ENCODE measurements at places on chromosomes 5 and 9. TPM values are rescaled to one million over a fixed set of nuclear protein-coding genes. Genes with fewer than 3 reads are reported as not detected.

- DNase-seq, result no peak
These were observed 23.5 kb upstream of the CARTPT start for GRCh38 chr5:71695595-71695994.

LECT2 gene
- not detected for polyA plus RNA-seq

DNA sequence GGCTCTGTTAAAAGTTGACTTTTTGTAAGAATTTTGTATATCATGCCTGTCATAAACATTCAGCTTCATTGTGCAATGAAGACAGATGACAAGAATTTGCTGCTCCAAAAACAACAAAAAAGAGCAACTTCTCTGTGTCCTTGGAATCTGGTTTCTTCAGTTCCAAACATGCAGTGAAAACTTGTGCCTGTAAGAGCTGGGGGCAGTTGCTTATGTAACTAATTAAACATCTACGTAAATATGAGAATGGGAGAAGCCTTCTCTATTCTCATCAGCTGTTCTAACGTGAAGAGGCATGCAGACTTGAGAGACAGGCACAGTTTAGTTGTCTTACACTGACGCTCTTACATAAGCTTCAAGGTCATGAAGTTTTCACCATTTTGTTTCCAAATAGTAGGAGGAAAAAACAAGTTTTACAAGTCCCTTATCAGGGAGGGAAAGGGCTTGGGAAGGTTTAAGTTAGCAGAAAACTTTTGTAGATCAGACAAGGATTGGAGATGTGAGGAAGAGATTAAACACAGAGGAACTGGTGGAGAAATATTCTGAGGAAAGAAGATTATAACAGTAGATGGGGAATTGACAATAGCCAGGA, 170.4 kb downstream of the RFK start:
- no peak for DNase-seq

GRCh38 chr5:153969563-153969895, 69.2 kb downstream of the FAM114A2 start:
- DNase-seq, result no peak

- no peak for DNase-seq
These were observed 2370.8 kb upstream of the WWC1 start for GRCh38 chr5:165920655-165921054.

DNA sequence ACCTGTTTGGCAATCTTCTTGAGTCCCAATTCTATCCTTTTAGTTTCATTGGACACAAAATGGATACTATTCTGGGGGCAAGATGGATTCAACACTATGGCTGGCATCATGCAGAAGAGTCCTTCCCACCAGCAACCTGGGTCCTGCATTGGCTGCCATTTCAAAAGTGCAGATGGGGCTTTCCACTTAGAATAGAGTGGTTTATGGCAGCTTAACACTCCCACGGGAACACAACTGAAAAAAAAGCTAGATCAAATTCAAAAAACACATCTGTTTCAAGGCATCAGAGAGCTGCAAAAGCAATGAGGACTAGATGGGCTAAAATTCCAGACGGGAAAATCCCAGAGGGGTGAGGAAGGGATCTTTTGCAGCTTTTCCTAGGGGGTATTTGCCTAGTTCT, 11.2 kb upstream of the HMHB1 start:
- DNase-seq, result no peak

FCN2 gene
- 0.75 TPM for polyA plus RNA-seq

DNA sequence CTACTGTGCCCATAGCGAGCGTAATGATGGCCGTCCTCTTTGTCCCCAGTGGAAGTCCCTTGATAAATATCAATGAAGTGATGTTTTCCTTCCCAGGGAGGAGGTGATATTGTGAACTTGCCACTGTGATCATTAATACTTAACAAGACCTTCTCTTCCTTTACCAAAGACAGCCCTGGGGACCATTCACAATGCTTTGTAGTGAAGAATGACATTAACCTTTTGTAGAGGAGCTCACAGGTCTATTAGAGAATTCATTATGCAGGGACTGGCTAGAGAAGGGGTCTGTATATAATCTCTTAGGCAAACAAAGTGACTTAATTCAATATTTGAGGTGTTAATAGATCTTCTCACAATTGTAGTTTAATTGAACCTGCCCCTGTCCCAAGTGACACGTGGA, 452.9 kb upstream of the DMAC1 start:
- no peak for DNase-seq

MEF2C gene
- 8.0 TPM for polyA plus RNA-seq

- no peak for DNase-seq
These were observed 15.7 kb upstream of the SH3RF2 start for GRCh38 chr5:145920542-145921210.

- no peak for DNase-seq
These were observed 194.1 kb downstream of the GDNF start for GRCh38 chr5:37645707-37646106.

HNRNPH1 gene
- polyA plus RNA-seq, result 582 TPM

DNA sequence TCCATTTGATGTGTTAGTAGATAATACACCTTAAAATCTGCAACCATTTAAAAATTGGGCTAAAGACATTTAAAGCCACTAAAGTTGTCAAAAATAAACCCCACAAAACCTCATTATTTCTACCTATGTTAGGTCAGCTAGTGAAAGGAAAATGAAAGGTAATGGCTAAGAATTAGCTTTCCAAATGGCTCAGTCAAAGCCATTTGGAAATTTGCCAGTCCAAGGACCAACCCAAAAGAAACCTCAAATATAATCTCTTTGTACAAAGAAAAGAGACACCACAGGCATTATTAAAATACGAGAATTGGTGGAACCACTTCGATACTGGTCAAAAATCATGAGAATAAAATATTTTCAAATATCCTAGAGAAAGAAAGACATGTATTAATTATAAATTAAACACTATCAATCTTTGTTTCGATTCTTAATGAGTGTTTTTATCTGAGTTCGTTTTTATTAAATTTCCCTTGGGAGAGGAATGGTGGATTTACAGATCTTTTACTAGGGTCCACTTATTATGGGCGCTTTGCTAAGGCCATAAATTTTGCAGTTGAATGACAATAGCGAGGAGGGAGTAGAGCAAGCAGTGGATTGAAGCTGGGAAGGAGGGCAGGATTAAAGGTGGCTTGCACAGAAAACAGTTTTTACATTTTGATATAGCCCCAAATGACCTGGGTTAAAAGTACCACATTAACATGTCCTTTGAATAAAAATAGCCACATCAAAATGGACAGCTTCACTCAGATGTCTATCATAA, 116.8 kb upstream of the SHB start:
- no peak for DNase-seq
